ENCODE measurements at places on chromosomes 11 and 22.

- no peak for DNase-seq
These were observed 885.4 kb downstream of the OPCML start for GRCh38 chr11:132646890-132647289.

DNA sequence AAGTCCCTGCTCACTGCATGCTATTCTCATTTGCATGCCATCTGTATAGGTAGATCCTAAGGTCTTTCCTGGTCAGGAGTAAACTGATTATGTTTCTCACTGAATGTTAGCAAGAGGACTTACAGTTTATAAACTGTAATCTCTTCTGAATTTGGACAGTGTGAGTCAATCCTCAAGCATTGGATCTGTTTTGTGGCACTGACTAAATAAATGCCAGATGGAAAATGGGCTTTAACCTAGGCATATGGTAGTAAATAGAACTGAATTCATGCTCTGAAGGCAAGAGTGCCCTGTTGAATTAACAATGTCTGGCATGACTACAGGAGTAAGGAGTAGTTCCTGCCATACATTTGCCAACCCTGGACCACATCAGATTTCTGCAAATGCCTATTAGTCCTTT, 11.4 kb downstream of the FAM181B start:
- DNase-seq = no peak

DNA sequence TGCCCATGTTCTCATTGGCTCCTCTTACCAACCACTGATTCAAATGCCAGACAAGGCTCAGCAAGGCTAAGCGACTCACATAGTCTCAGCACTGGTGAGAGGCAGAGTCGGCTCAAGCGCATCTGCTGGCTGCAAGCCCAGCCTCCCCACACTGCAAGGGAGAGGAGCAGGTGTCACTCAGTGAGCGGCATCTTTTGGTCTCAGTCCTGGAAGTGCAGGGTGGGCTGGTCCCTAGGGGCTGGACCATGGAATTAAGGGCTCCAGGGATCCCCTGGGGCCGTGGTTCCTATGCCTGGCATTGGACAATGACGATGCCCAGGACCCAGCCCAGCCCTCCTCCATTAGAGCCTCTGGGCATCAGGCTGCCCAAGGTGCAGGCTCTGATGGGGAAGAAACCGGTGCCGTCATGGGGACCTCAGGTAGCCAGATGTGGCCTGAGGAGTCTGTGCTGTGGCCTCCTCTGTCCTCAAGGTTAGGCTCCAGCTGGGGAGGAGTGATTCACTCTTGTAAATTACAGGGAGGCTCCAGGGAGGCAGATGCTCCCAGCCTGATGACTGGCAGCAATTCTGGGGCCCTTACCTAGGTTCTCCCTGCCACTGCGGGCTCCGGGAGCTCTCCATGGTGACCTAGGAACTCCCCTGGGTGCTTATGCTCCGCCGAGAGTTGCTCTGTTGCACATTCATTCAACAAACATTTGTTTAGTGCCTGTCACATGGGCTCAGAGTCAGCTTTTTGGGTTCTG, 28.0 kb downstream of the FADS2 start:
- no peak for DNase-seq

DNA sequence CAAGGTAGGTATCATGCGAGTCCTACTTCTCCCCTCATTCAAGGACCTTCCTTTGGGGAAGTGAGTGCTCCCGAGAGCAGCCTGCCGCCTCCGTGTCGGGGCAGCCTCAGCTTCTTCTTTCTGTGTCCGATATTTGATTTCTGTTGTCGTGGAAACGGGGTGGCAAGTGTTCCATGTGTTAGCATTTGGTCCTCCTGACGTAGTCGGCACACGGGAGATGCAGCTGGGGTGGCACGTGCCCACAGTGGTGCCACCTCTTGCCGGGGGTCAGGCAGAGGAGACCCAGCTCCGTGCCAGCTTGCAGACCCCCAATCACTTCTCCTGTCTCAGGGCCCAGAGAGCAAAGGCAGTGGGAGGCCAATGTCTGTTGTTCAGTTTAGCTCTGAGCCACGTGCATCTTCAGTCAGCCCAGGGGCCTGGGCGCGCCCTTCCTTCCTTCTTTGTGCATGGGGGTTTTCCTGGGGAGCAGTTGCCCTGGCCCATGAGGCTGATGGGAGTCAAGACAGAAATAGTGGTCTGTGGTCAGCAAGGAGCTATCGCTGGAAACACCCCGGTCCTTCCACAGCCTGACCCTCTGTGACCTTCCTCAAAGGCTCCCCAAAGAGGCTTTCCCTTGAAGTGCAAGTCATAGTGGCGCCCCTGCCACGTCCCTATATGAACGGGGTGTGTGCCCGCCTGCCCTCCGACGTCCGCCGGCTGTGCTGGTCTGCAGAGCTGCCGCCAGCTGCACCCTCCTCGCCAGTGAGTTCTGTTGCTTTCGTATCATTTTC, 44.5 kb downstream of the PARVB start:
- DNase-seq = no peak

DNA sequence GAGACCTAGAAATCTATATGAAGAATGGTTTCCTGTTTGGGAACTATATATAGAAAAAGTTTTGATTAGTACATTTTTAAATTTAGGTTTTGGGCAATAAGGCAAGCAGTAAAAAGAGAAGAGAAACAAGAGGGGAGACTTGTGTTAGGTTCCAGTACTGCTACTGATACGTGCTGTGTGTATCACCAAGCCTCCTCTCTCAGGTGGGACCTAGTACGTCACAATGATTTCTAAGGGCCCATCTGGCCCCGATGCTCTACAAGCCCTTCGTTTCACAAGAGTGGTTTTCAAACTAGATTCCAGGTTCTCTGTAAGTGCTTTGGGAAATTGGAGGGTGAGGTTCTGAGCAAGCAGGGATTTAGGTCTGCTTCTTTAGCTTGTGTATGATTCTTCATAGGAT, 39.2 kb downstream of the USP35 start:
- no peak for DNase-seq

DNA sequence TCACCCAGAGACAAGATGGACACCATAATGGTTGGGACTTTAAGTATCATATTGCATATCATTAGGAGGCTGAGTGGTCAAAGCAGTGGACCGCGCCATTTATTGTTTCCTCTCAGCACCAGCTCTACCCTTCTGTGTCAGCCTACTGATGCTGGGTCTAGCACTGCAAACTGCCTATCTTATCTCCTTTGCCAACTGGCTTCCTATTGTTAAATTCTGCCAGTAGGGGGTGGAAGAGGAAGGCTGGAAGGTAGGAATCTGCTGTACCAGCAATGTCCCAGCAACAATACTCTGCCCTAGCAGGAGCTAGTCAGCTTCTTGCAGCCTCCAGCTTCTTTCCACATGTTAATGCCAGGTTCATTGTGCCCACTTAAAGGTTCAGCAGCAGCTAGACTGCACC, 367.1 kb upstream of the PDGFD start:
- DNase-seq = no peak

- DNase-seq = peak; percentile 79
These were observed 13.2 kb downstream of the RAC2 start for GRCh38 chr22:37230673-37231405.

Measured in activated T-cell treated with anti-CD3 and anti-CD28 coated beads, Interleukin-2, amount 50 U/mL, for 24 hours (primary cell).